ENCODE measurements at places on chromosomes 16 and 17.

GRCh38 chr16:1731603-1732002, 25.6 kb downstream of the MAPK8IP3 start:
- H3K36me3 ChIP-seq, result peaks cover 20% of the 10 kb centered on the region
- no peak overlapping the region for H3K27ac ChIP-seq
- no peak for DNase-seq
- no peaks in the 10 kb centered on the region for H3K27me3 ChIP-seq
- H3K4me3 ChIP-seq, result no peak overlapping the region

DNA sequence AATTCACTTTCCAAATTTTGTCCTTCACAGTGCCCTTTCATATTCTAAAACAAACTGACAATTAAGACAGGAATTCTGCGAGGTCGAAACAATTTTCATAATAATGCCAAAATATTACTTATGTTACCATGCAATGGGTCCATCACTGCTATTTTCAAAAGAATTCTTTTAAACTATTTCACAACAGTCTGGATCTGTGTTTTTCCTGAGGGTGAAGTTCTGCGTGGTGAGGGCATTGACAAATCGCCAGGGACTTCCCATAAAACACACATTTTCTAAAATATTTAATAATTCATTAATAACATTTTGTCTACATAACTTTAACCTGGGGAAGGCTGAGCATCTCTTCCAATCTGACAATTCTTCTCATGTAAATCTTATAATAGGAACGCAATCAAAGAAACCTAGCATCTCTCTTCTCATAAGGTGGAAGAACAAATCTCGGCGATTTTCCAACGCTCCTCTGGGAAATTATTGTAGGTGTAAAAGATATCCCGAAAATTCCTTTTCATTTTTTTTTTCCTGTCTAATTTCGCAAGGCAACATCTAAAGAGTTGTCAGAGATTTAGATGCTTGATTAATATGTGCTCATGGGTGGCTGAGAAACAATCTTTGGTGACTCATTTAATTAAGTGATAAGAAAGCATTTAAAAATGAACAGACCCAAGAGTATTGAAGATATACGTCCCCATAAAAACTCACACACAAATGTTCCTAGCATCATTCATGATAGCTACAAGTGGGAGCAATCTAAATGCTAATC, 41.5 kb downstream of the CALB2 start:
- H3K36me3 ChIP-seq, result no peaks in the 10 kb centered on the region
- H3K4me3 ChIP-seq, result no peak overlapping the region
- H3K4me1 ChIP-seq, result no peaks in the 10 kb centered on the region
- no peak overlapping the region for H3K27ac ChIP-seq

DNA sequence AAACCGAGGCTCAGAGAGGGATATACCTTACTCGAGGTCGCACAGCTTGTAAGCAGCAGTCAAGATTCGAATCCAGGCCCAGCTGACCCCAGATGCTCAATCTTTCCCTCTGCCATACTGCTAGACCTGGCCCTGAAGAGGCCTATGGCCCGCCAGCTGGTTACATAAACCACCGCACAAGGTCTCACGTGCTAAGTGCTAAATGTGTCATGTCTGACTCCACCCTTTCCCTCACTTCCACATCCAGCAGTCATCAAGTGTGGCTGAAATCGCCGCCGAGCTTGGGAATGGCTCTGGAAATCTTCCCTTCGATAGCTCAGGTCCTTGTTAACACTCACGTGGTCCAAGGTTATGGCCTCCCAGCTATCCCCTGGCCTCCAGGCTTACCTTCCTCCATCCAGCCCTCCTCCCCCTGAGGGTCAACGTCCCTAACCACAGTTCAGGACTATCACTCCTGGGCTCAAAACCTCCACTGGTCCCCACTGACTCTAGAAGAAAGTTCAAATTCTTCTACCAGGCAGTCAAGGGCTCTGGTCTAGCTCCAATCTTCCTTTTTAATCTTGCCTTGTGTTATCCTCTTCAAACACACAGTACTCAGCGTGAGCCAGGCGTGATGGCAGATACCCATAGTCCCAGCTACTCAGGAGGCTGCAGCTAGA, 3.5 kb downstream of the ZBTB4 start:
- peaks cover 24% of the 10 kb centered on the region for H3K4me1 ChIP-seq
- no peaks in the 10 kb centered on the region for H3K27me3 ChIP-seq
- H3K4me3 ChIP-seq, result no peak overlapping the region
- peaks cover 9% of the 10 kb centered on the region for H3K36me3 ChIP-seq
- H3K27ac ChIP-seq, result peak overlapping the region; percentile 95

GRCh38 chr16:72134507-72134906, 37.4 kb downstream of the PMFBP1 start:
- no peak for DNase-seq
- no peaks in the 10 kb centered on the region for H3K36me3 ChIP-seq
- H3K4me3 ChIP-seq, result no peak overlapping the region
- H3K4me1 ChIP-seq, result no peaks in the 10 kb centered on the region

DNA sequence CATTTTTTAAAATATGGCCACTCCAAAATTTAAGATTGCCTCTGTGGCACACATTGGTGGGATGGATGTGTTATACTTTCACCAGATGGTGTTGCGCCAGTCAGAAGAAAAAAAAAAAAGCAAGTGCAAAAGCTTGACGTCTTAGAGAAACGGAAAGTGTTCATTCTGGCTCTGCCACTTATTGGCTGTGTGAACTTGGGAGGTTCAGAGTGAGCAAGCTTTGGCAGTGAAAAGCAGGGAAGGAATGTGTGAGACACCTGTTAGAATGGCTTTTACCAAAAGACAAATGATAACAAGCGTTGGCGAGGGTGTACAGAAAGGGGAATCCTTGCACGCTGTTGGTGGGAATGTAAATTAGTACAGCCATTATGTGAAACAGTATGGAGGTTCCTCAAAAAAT, 298.0 kb downstream of the TMEM114 start:
- no peak for DNase-seq
- H3K4me1 ChIP-seq, result no peaks in the 10 kb centered on the region
- H3K27ac ChIP-seq, result no peak overlapping the region
- no peak overlapping the region for H3K4me3 ChIP-seq

GRCh38 chr16:57041182-57042156, 50.9 kb upstream of the CPNE2 start:
- DNase-seq, result no peak
- H3K4me3 ChIP-seq, result no peak overlapping the region
- H3K36me3 ChIP-seq, result no peaks in the 10 kb centered on the region
- H3K27me3 ChIP-seq, result no peaks in the 10 kb centered on the region
- H3K4me1 ChIP-seq, result peaks cover 13% of the 10 kb centered on the region
- H3K27ac ChIP-seq, result peak overlapping the region; percentile 29

DNA sequence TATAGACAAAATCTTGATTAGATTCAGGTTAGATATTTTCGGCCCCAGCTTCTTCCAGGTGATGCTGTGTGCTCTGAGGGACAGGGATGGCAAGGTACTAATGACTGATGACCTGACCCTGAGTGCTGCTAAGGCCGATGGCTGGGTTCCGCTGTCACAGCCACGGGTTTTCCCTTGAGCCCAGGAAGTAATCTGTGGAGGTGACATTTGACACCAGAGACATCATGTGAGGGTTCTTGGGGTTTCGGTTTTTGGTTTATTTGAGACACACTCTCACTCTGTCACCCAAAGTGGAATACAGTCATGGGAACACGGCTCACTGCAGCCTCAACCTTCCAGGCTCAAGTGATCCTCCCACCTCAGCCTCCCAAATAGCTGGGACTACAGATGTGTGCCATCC, 9.8 kb downstream of the OTOP3 start:
- H3K36me3 ChIP-seq, result no peaks in the 10 kb centered on the region
- DNase-seq, result no peak
- H3K4me3 ChIP-seq, result no peak overlapping the region
- peaks cover 22% of the 10 kb centered on the region for H3K4me1 ChIP-seq
- H3K27ac ChIP-seq, result peak overlapping the region; percentile 90

GRCh38 chr16:78822509-78822908, 723.1 kb downstream of the WWOX start:
- no peaks in the 10 kb centered on the region for H3K4me1 ChIP-seq
- H3K27me3 ChIP-seq, result no peaks in the 10 kb centered on the region
- no peak overlapping the region for H3K27ac ChIP-seq
- no peak for DNase-seq
- no peaks in the 10 kb centered on the region for H3K36me3 ChIP-seq

GRCh38 chr16:73016488-73016830, 31.5 kb downstream of the ZFHX3 start:
- H3K4me1 ChIP-seq, result peaks cover 34% of the 10 kb centered on the region
- no peak overlapping the region for H3K4me3 ChIP-seq
- no peaks in the 10 kb centered on the region for H3K27me3 ChIP-seq
- no peak for DNase-seq
- no peaks in the 10 kb centered on the region for H3K36me3 ChIP-seq

- H3K27me3 ChIP-seq, result no peaks in the 10 kb centered on the region
- no peaks in the 10 kb centered on the region for H3K4me1 ChIP-seq
- H3K4me3 ChIP-seq, result no peak overlapping the region
- H3K27ac ChIP-seq, result no peak overlapping the region
- no peak for DNase-seq
Measured at GRCh38 chr16:50632927-50633800, 47.9 kb downstream of the SNX20 start.

GRCh38 chr17:30819971-30820705, 4.4 kb downstream of the CRLF3 start:
- peaks cover 11% of the 10 kb centered on the region for H3K36me3 ChIP-seq
- H3K27ac ChIP-seq, result no peak overlapping the region
- H3K4me1 ChIP-seq, result peaks cover 17% of the 10 kb centered on the region
- H3K4me3 ChIP-seq, result no peak overlapping the region
- no peak for DNase-seq

- no peak overlapping the region for H3K4me3 ChIP-seq
- no peak for DNase-seq
- H3K27me3 ChIP-seq, result no peaks in the 10 kb centered on the region
- no peaks in the 10 kb centered on the region for H3K36me3 ChIP-seq
- H3K4me1 ChIP-seq, result peaks cover 4% of the 10 kb centered on the region
Measured at GRCh38 chr16:11377154-11377553, 31.9 kb downstream of the RMI2 start.

DNA sequence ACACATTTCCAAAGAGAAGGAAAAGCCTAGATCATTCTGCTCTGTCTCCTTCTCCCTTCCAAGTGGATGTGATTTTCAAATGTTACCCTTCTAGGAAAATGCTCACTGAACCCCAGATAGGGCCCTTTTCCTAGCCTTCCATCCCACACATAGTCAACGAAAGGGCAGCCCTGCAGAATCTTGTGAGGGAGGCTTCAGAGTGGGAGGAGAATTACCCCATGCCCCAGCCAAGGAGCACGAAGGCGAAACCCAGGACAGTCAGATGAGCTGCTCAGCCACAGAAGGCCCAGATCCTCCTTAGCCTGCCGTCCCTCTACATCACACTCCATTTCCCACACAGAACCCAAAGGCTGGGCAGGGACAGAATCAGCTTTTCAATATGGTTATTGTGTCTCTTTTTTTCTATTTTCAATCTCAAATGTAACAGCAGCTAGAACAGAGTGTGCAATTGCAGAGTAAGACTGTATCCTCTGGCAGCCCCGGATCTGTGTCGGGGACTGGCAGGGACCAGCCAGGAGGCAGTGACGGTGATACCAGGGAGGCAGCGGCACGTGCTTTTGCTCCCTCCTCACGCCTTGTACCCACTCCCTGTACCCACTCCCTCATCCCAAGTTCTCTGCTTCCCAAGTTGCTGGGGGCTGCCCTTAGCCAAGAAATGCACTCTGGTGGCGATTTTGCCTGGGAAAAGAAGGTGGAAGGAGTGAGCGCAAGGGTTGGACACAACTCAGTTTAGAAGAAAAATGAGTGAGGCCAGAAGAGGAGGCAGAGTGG, 3.7 kb upstream of the SDK2 start:
- no peak overlapping the region for H3K4me3 ChIP-seq
- no peak for DNase-seq
- H3K27me3 ChIP-seq, result peaks cover 40% of the 10 kb centered on the region
- H3K36me3 ChIP-seq, result no peaks in the 10 kb centered on the region
- no peak overlapping the region for H3K27ac ChIP-seq

- no peak overlapping the region for H3K4me3 ChIP-seq
- H3K4me1 ChIP-seq, result no peaks in the 10 kb centered on the region
- H3K36me3 ChIP-seq, result no peaks in the 10 kb centered on the region
- no peak overlapping the region for H3K27ac ChIP-seq
- no peak for DNase-seq
Measured at GRCh38 chr17:56087199-56087598, 66.1 kb upstream of the ANKFN1 start.

GRCh38 chr16:82088483-82088882, 53.4 kb downstream of the HSD17B2 start:
- no peak overlapping the region for H3K27ac ChIP-seq
- no peaks in the 10 kb centered on the region for H3K27me3 ChIP-seq
- no peak overlapping the region for H3K4me3 ChIP-seq
- no peaks in the 10 kb centered on the region for H3K4me1 ChIP-seq

- no peak overlapping the region for H3K27ac ChIP-seq
- no peaks in the 10 kb centered on the region for H3K27me3 ChIP-seq
- no peak for DNase-seq
Measured at GRCh38 chr17:76572201-76572910, 13.3 kb downstream of the ST6GALNAC2 start.

GRCh38 chr17:81135505-81136278, 29.6 kb upstream of the PVALEF start:
- no peak overlapping the region for H3K27ac ChIP-seq
- no peak overlapping the region for H3K4me3 ChIP-seq
- H3K4me1 ChIP-seq, result no peaks in the 10 kb centered on the region
- DNase-seq, result no peak
- no peaks in the 10 kb centered on the region for H3K27me3 ChIP-seq
- H3K36me3 ChIP-seq, result no peaks in the 10 kb centered on the region

DNA sequence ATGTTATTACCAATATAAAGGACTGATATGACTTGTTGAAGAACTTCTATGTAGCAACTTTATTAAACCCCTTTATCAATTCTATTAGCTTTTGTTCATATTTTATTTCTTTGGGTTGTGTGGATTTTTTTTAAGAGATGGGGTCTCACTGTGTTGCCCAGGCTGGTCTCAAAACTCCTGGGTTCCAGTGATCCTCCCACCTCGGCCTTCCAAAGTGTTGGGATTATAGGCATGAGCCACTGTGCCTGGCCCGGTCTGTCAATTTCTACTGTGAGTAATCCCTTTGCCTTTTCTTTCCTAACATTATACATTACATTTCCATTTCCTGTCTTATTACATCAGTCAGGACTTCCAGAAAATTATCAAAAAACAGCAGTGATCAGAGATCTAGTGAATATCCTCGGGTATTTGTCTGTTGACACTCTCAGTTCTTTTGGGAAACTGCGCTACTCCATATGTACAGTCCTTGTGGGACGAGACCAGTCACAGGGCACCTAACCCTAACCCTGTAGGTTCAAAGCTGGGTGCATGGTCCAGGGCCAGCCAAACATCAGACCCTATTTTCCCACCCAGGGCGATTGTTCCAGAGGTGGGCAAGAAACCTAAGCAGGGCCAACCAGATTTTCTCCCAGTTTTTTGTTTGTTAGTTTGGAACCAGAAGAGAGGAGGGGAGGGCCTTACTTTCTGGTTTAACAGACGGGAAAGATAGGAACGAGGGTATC, 1.7 kb upstream of the SLC47A1 start:
- H3K27ac ChIP-seq, result no peak overlapping the region
- H3K4me3 ChIP-seq, result no peak overlapping the region
- peaks cover 11% of the 10 kb centered on the region for H3K27me3 ChIP-seq
- H3K4me1 ChIP-seq, result no peaks in the 10 kb centered on the region

- H3K27ac ChIP-seq, result no peak overlapping the region
- H3K4me3 ChIP-seq, result no peak overlapping the region
- peaks cover 23% of the 10 kb centered on the region for H3K4me1 ChIP-seq
- no peak for DNase-seq
Measured at GRCh38 chr16:50534958-50535357, 13.2 kb upstream of the NKD1 start.
